Effector memory CD4-positive, alpha-beta T cell (primary cell): ENCODE measurements at places on chromosomes 1 and 21.

DNA sequence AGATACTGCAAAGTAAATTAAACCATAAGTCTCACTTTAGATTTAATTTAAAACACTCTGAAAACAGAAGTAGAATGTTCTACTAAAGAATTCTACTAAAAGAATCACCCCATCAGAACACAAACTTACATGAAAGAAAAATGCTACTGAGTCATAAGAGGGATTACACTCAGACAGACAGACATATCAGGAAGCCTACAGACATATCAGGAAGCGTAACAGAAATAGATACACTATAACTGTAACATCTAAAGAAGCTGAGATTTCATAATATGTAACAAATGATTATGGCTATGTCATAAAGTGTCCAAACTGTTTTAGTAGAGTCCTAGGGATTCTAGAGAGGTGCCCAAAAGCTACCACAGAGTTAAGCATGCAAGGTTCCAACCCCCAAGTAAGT, 23.9 kb downstream of the FOXJ3 start:
- no peak for DNase-seq

DNA sequence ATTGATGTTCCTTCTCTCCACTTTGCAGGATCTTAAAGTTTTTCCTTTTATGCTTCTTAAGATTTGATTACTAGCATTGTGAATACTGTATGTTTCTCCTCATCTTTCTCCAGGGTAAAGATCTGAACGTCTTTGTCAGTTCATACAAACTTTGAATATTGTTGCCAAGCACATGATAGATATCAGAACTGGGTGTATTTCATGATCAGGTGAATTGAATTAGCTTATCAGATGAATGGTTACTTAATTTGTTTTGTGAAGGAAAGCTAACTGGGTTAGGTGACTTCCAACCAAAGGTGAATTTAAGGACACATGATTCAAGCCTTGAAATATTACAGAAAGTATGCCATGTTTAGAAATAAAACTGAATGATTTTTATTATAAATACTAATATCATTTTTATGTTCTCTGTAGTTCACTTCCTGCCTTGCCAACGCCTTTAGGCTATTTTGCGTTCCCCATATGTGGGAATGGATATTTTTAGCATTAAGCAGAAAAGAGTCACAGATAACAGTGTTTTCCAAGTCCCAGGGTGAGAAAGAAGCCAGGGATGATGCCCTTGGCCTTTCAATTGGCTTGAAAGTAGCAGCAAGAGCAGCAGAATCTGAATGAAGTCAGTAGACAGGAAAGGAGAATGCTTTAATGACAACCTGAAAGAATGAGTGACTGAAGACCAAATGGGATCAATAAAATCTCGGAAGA, 752.1 kb downstream of the NCAM2 start:
- no peak for DNase-seq

- DNase-seq: no peak
Measured at GRCh38 chr21:14857529-14857928, 207.3 kb downstream of the NRIP1 start.

GRCh38 chr1:224730965-224731364, 114.8 kb downstream of the CNIH3 start:
- no peak for DNase-seq

GRCh38 chr1:166087734-166088571, 78.8 kb downstream of the FAM78B start:
- DNase-seq: no peak

GRCh38 chr1:117032266-117032665, 27.9 kb upstream of the TTF2 start:
- DNase-seq: no peak

GRCh38 chr1:38507563-38507962, 352.0 kb downstream of the RRAGC start:
- DNase-seq: no peak

DNA sequence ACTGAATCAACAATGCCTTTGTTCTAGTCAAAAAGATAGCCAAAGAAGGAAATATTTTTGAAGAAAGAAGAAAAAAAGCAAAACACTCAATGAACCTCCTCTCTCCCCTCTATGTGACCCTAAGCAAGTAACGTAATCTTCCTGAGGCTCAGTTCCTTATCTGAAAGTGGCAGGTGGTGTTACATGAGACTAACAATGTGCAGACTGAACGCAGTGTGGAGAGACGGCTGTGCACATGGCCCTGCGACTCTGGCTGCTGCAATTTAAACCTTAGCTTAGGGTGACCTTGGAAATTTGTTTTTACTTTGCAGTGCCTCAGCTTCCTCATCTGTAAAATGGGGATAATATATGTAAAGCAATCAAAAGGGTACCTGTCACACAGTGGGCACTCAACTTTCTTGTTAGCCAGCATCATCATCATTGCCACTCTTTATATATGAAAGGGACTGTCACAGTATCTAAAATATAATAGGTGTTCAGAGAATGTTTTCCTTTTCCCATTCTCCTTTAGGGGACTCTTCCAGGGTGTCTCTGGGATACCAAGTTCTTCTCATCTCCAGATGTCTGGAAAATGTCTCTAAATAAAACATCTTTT, 100.1 kb upstream of the JUN start:
- DNase-seq: no peak

- no peak for DNase-seq
Measured at GRCh38 chr1:155548706-155549105, 13.9 kb downstream of the ASH1L start.

GRCh38 chr1:22018583-22019559, 17.4 kb downstream of the CELA3A start:
- DNase-seq: peak; percentile 41

- no peak for DNase-seq
Measured at GRCh38 chr1:72037745-72038343, 244.5 kb downstream of the NEGR1 start.

DNA sequence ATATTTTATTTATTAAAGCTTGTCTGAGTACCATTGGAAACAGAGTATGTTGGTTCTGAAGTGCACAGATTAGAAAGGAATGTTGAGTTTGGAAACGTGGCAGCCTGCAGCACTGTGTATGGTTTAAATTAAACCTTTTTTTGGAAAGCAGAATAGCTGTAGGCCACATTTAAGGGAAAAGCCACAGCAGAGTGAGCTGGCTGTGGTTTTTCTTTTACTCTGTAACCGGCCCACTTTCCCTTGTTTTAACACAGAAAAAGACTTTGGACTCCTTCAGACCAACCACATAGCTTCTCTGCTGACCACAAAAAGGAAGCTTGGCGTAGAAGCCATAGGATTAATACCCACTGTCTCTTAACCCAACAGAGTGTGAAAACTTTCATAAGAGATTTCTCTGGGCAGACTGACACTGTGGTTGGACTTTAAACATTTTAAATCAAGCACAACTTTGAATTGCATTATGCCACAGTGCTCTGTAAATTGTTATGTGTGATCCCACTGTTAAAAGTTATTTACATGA, 75.2 kb downstream of the NFIA start:
- DNase-seq: no peak

DNA sequence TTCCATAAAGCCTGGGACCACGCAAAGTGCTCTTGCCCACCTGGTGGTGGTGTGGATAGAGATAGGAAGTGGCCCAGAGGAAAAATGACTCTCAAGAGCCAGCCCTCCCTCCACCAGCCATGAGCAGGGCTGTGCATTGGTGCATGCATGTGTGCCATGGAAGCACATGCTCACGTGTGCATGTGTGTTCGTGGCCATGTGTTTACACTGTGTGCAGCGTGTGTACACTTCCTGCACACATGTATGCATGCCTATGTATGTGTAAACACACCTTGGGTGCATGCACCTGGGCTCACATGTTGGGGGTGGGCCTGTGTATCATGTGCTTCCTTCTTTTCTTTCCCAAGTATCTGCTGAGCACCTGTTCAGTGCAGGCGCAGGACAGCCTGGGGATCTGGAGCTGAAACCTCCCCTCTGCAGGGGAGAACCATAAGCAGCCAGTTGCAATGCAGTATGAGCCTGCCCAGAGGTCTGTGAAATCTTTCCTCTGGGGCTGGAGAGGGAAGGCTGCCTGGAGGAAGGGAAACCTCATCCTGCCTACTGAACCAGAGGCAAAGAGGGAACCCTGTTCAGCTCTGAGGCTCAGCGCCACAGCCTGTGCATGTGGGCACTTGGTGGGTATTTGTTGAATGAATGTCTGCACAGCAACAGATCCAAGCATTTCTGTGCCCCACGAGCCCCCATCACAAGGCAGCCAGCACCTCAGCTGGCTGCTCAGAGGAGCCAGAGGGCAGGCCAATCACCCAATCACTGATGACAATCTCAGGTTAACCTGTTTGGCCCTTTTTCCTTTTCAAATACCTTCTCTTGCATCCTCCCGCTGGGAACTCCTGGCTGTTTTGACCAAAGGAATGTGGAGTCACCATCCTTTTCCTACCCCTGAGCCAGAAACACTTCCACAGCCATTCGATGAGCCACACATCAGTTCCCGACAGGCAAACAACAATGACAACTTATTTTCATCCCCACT, 327.0 kb downstream of the NPHP4 start:
- DNase-seq: no peak

DNA sequence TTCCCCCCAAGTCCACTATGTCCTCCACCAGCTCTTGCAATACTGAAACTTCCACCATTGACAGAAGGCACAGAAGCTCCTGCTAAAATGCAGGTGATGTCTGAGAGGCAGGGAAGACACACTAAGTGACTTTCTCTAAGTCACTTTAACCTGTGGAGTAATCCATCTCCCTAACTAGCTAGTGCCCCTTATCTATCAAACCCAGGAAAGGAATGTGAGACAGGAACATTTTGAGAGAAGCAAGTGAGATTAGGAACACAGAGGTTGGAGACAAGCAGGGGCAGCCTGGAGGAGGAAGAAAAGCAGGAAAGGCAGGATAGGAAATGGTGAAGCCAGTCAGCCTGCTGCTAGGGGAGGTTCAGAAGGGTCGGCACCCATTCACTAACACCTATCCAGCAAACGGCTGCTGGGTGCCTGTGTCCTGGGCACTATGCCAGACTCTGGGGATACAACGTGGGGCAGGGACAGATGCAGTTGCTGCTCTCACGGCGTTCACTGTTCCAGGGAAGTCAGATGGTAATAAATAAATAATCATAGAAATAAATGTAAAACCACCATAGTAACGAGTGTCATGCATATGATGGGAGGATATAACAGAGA, 7.0 kb downstream of the GPA33 start:
- no peak for DNase-seq

- no peak for DNase-seq
Measured at GRCh38 chr1:211831558-211832323, 1.2 kb upstream of the LPGAT1 start.

GRCh38 chr1:14242123-14242522, 356.4 kb upstream of the KAZN start:
- DNase-seq: no peak

- DNase-seq: no peak
Measured at GRCh38 chr1:36381405-36381804, 4.3 kb downstream of the STK40 start.

DNA sequence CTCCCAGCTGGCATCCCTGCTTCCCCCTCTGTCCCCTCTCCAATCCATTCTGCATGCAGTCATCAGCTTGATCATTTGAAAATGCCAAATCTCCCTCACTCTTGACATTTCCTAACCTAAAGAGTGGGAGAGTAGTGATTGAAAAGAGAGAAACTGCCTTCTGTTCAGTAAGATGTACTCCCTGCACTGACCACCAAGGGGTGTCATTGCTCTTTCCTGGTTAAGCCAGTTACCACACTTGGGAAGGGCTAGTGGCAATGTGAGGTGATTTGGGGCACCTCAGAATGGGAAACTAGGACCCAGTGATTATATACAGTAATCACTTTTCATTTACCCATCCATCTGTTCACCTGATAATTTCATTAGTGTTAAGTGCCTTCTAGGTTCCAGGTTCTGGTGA, 6.9 kb upstream of the TMEM269 start:
- DNase-seq: peak; percentile 7

DNA sequence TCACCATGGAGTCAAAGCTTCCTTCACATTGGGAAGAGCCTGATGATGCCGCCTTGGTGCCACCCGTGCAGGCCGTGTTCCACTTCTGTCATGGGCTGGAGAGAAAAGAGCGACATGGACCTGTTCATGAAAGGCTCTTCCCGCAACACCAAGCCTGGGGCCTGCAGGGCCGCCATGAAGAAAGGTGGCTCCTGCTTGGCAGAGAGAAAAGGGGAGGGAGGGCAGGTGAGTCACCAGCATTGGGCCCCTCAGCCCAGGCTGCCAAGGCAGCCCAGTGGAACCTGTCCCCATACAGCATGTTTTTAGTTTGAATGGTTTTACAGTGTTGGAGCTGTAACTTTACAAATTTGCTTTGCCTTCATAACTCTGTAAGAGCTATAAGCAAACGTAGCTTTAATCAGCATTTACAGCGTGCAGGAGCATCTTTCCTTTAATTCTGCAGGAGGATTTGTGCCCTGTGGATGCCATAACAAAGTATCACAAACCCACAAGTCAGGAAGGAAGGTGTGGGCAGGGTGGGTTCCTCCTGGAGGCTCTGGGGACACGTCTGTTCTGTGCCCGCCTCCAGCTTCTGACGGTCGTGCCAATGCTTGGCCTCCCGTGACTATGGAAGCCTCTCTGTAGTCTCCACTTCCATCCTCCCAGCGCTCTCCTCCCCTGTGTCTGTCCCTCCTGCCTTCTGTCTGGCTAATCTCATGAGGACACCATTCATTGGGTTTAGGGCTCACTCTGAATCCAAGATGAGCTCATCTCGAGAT, 49.1 kb downstream of the RIPK4 start:
- DNase-seq: no peak

GRCh38 chr1:220750131-220750515, 2.0 kb downstream of the MTARC2 start:
- no peak for DNase-seq

DNA sequence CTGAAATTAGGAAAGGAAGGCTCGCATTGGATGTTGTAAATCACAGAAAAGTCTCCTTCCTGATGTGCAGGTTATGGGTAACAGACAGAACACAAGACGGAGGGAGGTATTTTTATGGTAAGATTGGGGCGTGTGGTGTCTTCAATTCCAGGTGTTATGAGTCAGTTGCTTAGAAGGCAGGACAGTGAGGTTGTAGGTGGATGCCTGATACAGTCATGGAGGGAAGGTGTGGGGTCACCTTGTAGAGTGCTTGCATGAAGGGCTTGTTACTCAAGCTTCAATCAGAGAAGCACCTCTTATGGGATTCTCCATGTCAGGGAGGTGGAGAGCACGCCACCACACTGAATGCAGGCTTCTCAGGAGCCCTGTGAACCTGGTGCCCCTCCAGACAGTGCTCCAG, 63.1 kb downstream of the C1orf21 start:
- no peak for DNase-seq

DNA sequence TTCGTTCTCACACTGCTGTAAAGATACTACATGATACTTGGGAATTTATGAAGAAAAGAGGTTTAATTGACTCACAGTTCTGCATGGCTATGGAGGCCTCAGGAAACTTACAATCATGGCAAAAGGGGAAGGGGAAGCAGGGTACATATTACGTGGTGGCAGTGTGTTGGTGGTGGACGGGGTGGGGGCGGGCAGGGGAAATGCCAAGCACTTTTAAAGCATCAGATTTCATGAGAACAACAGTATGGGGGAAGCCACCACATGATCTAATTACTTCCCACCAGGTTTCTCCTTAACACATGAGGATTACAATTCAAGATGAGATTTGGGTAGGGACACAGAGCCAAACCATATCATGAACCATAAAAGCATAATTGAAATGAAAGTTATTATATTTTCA, 88.5 kb downstream of the UBE2U start:
- DNase-seq: no peak
